NB4 (cell line): ENCODE measurements at places on chromosomes 1 and 21.
A peak's percentile ranks its signal among the peaks of the same experiment; 100 is the strongest.

- no peak for DNase-seq
These were observed 156.8 kb downstream of the GABPA start for GRCh38 chr21:25891596-25891995.

DNA sequence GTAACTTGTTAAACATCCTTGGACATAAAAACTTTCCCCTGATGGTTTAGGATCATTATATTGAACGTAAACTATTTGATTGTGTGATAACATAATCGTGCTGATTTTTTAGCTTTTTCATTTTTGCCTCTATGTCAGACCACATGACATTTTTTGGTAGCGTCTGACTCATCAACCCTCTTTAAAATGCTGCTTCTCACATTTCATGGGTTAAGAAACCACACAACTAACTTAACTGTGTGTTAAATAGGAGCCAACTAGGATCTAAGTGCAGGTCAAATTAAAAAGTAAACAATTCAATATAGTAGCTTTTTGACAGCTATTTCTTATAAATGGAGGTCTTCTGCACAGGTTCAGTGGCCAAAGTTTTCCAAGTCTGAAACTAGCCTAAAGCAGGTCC, 9.8 kb downstream of the BTG3 start:
- no peak for DNase-seq

GRCh38 chr21:34580181-34580700, 34.7 kb downstream of the RCAN1 start:
- DNase-seq = no peak

DNA sequence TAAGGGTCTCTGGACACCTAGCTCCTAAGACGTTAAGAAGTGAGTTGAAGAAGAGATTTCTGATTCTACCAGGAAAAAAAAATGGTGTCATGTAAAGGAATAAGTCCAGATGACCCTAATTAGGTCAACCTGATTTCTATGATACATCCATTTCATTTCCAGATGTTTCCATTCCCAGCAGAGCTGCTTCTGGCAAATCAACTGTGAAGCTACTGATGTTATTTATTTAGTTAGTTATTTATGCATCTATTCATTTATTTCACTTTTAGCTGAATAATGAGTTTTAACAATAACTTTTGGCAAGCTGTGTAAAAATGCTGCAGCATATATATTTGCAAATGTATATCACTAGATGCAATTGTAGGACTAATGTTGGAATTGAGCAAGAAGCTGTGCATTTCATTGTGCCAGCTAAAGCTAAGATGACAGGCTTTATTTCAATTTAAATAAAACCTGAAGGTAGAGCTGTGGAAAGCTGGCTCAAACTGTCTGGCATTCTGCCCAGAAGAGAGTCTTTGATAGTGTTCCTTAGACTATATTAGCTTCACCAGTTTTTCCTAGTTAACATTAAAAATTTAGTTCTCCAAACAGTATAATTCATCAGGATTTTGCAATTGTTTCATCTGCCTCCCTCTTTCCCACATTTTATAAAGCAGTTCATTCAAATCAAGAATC, 1164.4 kb upstream of the ADGRL4 start:
- DNase-seq = no peak

GRCh38 chr1:84698151-84699110, 8.2 kb upstream of the SSX2IP start:
- DNase-seq = peak; percentile 17

DNA sequence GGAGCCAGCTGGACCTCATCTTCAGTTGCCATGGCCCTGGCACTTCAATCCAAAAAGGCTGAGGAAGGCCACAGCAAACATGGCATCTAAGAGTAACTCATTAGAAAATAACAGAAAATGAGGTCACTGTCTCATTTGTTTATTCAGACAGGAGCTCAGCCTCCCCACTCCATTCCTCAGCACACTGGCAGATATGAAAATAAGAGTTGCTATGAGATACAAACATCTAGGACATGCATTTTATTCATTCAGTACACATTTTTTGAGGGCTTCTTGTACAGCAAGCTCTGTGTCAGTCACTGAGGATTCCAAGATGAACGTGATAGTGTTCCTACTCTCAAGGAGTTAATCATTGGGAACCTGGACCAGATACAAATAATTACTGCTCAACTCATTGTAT, 32.7 kb upstream of the TMEM125 start:
- no peak for DNase-seq

DNA sequence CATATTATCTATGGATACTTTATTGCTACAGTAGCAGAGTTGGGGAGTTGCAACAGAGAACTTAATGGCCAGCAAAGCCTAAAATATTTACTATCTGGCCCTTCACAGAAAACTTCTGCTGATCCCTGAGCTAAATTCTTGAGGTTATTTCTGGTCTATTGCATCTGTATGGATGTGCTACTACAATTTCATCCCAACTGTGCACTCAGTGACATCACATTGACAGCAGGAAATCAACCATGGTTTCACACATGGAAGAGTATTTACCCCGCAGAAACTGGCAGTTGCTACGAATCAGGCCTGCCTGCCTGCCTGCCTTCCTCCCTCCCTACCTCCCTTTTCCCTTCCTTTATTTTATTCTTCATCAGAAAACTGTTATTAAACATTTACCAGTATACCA, 12.1 kb downstream of the CLCA2 start:
- DNase-seq = no peak

GRCh38 chr1:65084066-65084465, 63.9 kb upstream of the AK4 start:
- peak; percentile 57 for DNase-seq

DNA sequence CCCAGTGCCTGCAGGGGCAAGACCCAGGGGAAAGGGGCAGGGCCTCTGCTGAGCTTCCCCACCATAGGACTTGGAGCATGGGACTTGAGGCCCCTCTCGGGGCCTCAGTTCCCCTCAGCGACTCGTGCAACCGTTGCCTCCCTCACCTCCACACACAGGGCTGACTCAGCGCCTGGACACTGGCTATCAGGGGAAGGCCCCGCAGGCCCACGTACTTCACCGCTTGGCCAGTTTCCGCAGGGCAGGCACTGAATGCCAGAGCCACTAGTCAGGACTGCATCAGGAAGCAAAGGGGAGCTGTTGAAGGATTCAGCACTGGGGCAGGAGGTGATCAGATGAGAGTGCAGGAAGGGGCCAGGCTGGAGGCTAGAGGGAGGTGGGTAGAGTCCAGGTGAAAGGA, 15.5 kb upstream of the FAM131C start:
- no peak for DNase-seq

- no peak for DNase-seq
These were observed 152.2 kb downstream of the PEX14 start for GRCh38 chr1:10626791-10627410.

DNA sequence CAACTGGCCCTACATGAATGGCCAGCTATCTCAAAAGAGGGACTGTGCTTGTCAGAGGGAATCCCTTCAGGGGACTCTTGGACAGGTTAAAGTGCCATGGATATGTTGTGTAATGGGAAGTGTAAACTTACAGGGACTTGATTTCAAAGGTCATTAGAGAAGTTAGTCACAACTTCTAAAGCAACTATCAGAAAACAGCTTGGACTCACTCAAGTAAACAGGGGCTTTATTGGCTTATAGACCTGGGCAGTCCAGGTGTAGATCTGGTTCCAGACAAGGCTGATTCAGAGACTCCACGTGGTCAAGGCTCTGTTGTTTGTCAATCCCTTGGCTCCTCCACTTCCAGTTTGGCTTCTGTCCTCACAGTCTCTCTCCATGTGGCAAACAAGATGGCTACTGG, 2.3 kb downstream of the CRP start:
- DNase-seq = no peak

- no peak for DNase-seq
These were observed 12.1 kb upstream of the USP48 start for GRCh38 chr1:21795075-21795474.

DNA sequence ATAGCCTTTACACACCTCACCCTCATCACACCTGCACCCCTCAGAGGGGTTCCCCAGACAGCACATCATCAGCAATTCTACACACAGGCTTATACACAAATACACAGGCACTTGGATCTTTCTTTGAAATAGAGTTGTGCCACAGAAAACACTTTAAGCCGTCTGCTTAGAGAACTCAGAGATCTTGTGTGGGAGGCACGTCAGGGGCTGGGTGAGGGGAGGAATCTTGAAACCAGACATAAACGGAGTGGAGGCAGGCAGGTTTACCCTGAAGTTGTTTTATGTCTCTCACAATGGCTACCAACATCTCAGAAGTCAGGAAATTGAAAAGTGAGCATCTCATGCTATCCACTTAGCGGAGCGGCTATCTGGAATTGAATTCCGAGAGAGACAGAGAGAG, 151.9 kb upstream of the GJB5 start:
- DNase-seq = no peak

- no peak for DNase-seq
These were observed 10.4 kb downstream of the PGLYRP4 start for GRCh38 chr1:153337980-153338853.

- no peak for DNase-seq
These were observed 1476.2 kb downstream of the NCAM2 start for GRCh38 chr21:22474403-22474802.

DNA sequence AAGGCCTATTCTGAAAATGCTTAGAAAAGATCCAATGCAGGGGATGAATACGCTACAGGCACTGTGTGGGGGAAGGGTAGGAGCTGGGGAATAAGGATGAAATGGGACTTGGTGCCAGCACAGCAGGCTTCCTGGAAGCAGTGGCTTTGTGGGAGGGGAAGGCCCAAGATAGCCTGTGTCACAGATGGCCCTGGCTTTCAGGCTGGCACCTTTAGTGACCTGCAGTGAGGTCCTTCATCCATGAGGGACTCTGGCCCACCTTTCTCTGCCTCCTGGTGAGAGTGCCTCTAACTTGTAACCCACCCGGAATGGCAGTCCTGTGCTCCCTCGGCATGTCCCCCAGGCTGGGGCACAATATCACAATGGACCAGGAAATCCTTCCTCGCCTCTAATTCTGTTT, 919 bp downstream of the CHI3L1 start:
- DNase-seq = no peak
